ENCODE measurements at places on chromosomes 1 and 21. TPM values are rescaled to one million over a fixed set of nuclear protein-coding genes. Genes with fewer than 3 reads are reported as not detected.

DNA sequence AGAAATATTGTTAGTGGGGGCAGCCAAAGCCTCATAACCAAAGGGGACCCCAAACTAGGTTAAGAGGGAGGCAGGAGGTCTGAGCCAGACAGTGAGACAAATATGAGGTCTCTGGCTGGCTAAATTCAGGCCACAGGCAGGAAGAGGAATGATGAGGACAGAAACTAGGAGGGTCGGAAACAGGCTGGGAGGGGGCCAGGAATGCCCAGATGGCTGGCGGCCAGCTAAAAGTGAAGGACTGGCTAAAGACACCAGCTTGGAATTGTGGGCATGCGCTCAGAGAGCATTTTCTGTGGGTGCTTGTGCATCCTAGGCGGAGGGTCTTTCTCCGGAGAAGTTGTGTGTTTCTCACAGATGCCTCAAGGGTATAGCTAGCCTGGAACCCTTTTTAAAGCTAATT lies 77.0 kb downstream of the PGM1 start:
- DNase-seq = no peak
- H3K4me1 ChIP-seq = no peaks in the 10 kb centered on the region
- no peak overlapping the region for H3K4me3 ChIP-seq
- H3K27me3 ChIP-seq = no peaks in the 10 kb centered on the region
- H3K36me3 ChIP-seq = no peaks in the 10 kb centered on the region

DNA sequence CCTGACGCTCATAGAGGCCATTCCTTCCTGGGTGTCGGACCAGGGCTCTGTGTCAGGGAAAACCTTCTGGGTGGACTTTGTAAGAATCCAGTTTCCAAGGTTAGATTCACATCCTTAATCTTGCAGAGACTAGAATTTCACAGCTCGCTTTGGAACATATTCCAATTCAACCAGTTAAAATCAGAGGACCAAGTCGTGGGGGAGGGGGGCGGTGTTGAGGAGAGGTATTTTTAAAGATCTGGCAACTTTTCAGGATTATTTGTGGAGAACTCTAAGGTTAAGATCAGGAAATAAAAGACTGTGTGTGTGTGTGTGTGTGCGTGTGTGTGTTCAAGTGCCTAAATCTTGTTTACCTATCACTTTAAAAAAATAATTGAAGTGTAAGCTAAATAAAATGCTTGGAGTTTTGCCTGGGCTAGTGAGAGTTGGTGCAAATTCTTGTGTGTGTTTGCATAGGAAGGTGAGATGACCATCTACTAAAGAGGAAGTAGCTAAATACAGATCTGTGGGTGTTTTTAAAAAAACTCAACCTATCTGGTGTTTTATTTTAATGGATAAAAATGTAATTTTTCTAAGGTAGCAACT lies 21.8 kb downstream of the TENT5C start:
- no peak overlapping the region for H3K27ac ChIP-seq
- H3K36me3 ChIP-seq = no peaks in the 10 kb centered on the region
- H3K4me3 ChIP-seq = no peak overlapping the region
- H3K4me1 ChIP-seq = no peaks in the 10 kb centered on the region

DNA sequence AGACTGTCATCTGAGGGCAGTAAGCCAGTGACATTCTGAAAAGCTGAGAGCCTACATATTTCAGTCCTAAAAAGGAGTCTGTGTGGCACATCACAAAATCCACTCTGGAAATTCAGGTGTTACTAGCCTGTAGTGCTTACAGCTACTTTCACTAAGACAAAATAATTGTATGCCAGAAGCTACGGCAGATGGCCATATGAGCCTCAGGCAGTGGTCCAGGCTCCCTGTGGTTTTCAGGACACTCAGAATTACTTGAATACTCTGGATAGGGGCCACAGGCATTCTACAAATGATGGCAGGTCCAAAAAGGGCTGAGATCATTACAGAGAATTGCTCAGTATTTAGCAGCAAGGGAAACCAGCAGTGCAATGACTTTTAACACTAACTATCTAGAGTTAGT lies 527.1 kb downstream of the MRPL39 start:
- no peak overlapping the region for H3K4me3 ChIP-seq
- no peak for DNase-seq
- H3K36me3 ChIP-seq = no peaks in the 10 kb centered on the region
- H3K4me1 ChIP-seq = no peaks in the 10 kb centered on the region
- no peak overlapping the region for H3K27ac ChIP-seq
- no peaks in the 10 kb centered on the region for H3K27me3 ChIP-seq

DNA sequence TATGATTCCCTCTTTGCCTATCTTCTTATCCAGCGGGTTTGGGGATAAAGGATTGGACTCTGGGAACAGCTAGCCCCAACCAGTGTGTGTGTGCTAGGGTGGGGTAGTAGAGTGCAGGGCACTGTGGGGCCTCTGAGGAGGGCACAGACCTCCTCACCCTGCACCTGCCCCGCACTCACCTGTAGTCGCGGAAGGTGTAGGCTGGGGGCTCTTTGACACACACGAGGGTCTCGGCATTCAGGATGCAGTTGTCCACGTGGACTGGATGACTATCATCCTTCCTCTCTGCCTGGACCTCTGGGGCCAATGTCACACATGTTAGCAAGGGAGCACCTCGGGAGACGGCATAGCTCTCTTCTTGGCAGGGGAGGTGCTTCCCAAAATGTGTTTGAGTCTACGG lies 8.0 kb upstream of the CLDN19 start:
- H3K36me3 ChIP-seq = peaks cover 22% of the 10 kb centered on the region
- H3K4me3 ChIP-seq = no peak overlapping the region
- peaks cover 11% of the 10 kb centered on the region for H3K4me1 ChIP-seq

DNA sequence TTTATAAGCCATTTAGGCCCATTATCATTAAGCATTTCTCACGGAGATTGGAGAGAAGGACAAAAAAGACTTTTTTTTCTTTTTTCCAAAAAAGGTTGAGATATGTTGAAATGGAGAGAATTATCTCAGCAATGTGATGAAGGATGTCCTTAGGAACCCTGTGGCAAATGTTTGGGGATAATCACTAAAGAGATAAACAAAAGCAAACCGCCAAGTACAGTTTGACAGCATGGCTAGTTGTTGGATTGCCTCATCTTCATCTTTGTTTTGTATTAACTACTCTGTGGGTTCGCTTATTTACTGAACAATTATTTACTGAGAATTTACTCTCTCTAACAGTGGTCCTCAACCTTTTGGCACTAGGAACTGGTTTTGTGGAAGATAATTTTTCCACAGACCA lies 97.4 kb upstream of the HP1BP3 start:
- H3K27ac ChIP-seq = no peak overlapping the region
- H3K4me1 ChIP-seq = no peaks in the 10 kb centered on the region
- H3K27me3 ChIP-seq = no peaks in the 10 kb centered on the region
- no peak for DNase-seq

DNA sequence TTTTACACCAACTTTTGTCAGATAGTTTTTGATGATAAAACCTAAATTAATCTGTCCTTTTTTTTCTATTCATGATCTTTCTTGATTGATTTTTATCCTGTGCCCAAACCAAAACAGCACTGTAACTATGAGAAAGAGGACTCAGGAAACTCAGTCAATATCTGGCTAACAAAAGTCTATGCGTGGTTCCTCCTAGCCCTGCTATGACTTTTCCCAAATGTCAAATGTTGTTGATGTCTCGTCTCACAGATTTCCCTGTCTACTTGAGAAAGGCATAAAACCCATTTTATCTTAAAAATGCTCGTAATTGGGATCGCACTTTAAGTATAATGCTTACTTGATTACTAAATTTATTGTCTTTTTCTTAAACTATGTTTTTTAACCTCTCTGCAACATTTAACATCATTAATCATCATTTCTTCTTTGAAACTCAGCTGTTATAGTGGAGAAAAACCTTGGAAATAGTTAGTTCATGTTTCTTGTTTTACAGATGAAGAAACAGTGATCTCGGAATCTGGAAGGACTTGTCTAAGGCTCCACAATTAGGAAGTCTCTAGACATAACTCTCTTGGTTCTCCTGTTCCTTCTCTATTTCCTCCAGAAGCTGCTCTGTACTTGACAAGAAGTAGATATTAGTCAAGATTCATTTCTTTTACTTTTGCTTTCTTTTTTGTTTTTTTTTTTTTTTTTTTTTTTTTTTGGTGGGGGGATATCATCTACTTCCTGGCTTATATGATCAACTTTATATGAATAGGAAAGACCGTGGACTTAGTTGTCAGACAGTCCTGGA lies 26.2 kb upstream of the PTPRC start:
- no peak overlapping the region for H3K27ac ChIP-seq
- peaks cover 2% of the 10 kb centered on the region for H3K4me1 ChIP-seq
- H3K27me3 ChIP-seq = no peaks in the 10 kb centered on the region

GRCh38 chr1:235998812-235999211 lies 66.1 kb downstream of the NID1 start:
- 0 out of 2 replicates have a peak, but pooled peaks cover 6% of the 10 kb centered on the region for H3K4me1 ChIP-seq
- H3K36me3 ChIP-seq = peaks cover 8% of the 10 kb centered on the region
- peak overlapping the region; percentile 97 for H3K27ac ChIP-seq
- no peak for DNase-seq
- H3K4me3 ChIP-seq = no peak overlapping the region

- no peak for DNase-seq
- H3K27me3 ChIP-seq = no peaks in the 10 kb centered on the region
- H3K4me1 ChIP-seq = peaks cover 22% of the 10 kb centered on the region
- H3K36me3 ChIP-seq = no peaks in the 10 kb centered on the region
- peak overlapping the region; percentile 91 for H3K27ac ChIP-seq
These were observed 10.5 kb downstream of the ATP5IF1 start for GRCh38 chr1:28246427-28246832.

DNA sequence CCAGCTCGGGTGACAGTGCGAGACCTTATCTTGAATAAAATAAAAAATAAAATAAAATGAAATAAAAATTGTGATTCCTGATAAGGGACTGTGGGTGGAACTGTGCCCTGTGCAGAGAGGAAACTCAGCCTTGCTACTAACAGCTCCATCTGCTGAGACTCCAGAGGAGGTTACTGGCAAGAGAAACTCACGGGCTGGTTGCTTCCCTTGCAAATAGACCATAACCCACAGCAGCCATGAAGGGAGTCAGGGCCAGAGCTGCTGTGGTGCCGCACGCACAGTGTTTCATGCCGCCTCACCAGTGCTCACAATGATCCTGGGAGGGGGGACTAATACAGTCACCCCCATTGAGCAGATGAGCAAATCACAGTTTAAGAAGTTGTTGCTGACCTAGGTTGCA lies 13.7 kb downstream of the ZBTB17 start:
- H3K27me3 ChIP-seq = no peaks in the 10 kb centered on the region
- H3K27ac ChIP-seq = no peak overlapping the region
- H3K4me1 ChIP-seq = peaks cover 52% of the 10 kb centered on the region

GRCh38 chr1:108718927-108719655 lies 6.4 kb downstream of the FNDC7 start:
- no peak overlapping the region for H3K27ac ChIP-seq
- H3K36me3 ChIP-seq = no peaks in the 10 kb centered on the region
- no peaks in the 10 kb centered on the region for H3K27me3 ChIP-seq
- peaks cover 19% of the 10 kb centered on the region for H3K4me1 ChIP-seq
- no peak overlapping the region for H3K4me3 ChIP-seq

DNA sequence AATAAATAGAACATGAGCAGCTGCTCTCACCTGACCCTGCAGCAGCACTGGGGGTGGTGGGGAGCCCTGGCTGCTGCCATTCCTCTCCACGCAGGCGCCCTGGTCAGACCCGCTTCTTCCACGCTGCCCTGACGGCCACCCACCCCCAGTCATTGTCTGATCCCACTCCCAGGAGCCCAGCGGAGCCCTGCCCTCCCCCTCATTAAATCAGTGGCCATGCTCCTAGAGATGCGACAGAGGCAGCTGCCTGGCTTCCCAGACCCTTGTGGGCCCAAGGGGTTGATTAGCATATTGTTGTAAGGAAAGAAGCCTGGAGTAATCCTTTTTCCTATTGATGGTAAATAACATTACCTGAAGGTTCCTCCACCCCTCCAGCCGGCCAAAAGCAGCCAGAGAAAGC lies 301.5 kb downstream of the RRAGC start:
- no peak overlapping the region for H3K4me3 ChIP-seq
- peaks cover 44% of the 10 kb centered on the region for H3K27me3 ChIP-seq
- no peaks in the 10 kb centered on the region for H3K4me1 ChIP-seq
- no peak for DNase-seq

- H3K27ac ChIP-seq = no peak overlapping the region
- DNase-seq = no peak
- H3K4me1 ChIP-seq = no peaks in the 10 kb centered on the region
- no peaks in the 10 kb centered on the region for H3K36me3 ChIP-seq
- H3K4me3 ChIP-seq = no peak overlapping the region
- H3K27me3 ChIP-seq = no peaks in the 10 kb centered on the region
These were observed 14.9 kb upstream of the VPS26C start for GRCh38 chr21:37281993-37282392.

GRCh38 chr1:9248341-9249262 lies 14.0 kb downstream of the H6PD start:
- H3K4me3 ChIP-seq = no peak overlapping the region
- H3K4me1 ChIP-seq = peaks cover 3% of the 10 kb centered on the region
- H3K36me3 ChIP-seq = peaks cover 25% of the 10 kb centered on the region
- no peaks in the 10 kb centered on the region for H3K27me3 ChIP-seq
- no peak overlapping the region for H3K27ac ChIP-seq

DNA sequence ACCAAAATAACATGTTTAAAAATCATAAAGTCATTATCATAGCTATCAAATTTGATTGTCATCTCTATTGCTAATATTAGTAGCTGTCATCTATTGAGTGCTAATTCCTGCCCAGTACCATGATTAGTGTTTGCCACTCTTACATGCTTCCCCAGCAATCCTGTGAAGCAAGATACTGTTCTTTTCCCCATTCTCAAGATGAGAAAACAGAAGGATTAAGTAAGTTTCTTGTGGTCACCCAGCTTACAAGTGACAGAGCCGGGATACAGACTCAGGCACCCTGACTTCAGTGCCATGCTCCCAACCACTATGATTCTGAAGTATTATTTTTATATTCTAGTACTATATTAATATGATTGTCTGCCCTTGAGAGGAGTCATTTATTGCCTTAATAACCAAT lies 36.5 kb downstream of the LRRC8C start:
- DNase-seq = no peak
- no peak overlapping the region for H3K4me3 ChIP-seq
- H3K36me3 ChIP-seq = peaks cover 3% of the 10 kb centered on the region
- H3K4me1 ChIP-seq = peaks cover 6% of the 10 kb centered on the region
- no peaks in the 10 kb centered on the region for H3K27me3 ChIP-seq
- H3K27ac ChIP-seq = no peak overlapping the region

DNA sequence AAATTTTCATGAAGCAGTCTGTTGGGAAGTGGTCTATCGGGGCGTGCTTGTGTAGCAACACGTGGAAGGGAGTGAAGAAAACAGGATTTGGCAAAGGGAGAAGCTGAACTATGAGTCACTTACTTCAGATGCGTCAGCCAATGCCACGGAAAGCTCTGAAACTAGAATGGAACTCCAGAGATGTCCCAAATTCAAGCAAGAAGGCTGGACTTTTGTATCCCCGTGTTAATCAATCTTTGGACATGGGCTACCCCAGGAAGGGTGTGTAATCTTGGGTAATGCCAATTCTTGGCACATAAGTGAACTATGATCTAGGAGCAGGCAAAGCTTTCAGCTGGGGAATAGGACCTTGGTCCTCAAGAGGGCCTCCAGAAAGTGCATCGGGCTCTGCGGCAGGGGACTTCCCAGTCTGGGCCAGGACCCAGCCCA lies 102.6 kb downstream of the ADSS2 start:
- H3K4me3 ChIP-seq = peak overlapping the region; percentile 34
- H3K27me3 ChIP-seq = no peaks in the 10 kb centered on the region
- peak overlapping the region; percentile 100 for H3K27ac ChIP-seq
- peaks cover 28% of the 10 kb centered on the region for H3K4me1 ChIP-seq

GRCh38 chr1:151799179-151800022 lies 5.8 kb downstream of the LINGO4 start:
- no peak for DNase-seq
- H3K4me3 ChIP-seq = no peak overlapping the region
- no peaks in the 10 kb centered on the region for H3K4me1 ChIP-seq
- peaks cover 33% of the 10 kb centered on the region for H3K27me3 ChIP-seq
- H3K27ac ChIP-seq = no peak overlapping the region

Gene TP73
- polyA plus RNA-seq = 0.64 TPM

Gene WNT3A
- polyA plus RNA-seq = not detected

Gene C1orf94
- not detected for polyA plus RNA-seq

Gene ALPL
- polyA plus RNA-seq = 1.3 TPM

Gene ATPAF1
- polyA plus RNA-seq = 39.9 TPM

Gene PCP4L1
- polyA plus RNA-seq = not detected

Gene MATN1
- polyA plus RNA-seq = 0.23 TPM
